ENCODE measurements at places on chromosomes 16 and 17.

DNA sequence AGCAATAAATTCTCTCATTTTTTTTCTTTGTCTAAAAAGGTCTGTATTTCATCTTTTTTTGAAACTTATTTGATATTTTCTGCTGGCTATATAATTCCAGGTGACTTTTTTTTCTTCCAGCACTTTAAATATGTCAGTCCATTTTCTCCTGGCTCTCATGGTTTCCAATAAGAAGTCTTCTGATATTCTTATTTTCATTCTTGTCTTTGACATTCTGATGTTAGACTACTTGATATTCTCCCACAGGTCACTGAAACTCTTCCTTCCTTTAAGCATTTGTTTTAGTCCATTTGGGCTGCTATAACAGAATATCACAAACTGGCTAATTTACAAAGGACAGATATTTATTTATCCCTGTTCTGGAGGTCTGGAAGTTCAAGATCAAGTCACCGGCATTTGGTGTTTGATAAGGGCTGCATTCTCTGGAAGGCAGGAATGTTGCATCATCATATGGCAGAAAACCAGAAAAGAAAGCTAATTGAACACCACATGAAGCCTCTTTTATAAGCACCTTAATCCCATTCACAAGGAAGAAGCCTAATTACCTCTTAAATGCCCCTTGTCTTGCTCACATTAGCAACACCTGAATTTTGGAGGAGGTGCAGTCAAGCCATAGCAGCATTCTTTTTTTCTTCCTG lies 242.1 kb upstream of the TNRC6C start:
- no peak for DNase-seq

- no peak for DNase-seq
These were observed 740.5 kb upstream of the EEF2KMT start for GRCh38 chr16:5838071-5838470.

DNA sequence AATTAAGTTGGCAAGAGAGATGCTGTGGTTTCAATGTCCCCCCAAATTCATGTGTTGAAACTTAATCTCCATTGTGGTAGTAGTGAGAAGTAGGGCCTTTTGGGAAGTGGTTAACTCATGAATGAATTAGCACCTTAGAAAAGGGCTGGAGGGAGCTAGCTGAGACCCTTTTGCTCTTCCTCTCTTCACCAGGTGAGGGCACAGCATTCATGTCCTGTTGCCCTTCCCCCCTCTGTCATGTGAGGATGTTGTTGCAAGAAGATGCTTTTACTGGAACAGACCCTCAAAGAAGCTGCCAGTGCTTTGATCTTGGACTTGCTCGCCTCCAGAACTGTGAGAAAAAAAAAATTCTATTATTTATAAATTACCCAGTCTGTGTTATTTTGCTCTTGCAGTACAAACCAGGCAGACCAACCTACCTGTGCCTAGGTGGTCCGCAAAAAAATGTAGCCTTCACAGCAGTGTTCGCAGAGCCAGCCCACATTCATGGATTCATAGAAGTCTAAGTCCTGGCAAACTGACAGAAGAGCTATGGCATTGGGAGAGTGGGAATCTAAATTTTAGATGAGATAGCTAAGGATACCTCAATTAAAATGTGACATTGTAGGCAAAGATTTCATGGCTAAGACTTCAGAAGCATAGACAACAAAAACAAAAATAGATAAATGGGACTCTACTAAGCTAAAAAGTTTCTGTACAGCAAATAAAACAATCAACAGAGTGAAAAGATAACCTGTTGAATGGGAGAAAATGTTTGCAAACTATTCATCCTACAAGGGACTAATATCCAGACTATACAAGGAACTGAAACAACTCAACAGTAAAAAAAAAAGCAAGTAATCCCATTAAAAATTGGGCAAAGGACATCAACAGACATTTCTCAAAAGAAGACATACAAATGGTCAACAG lies 32.0 kb upstream of the ABCA5 start:
- DNase-seq, result no peak

DNA sequence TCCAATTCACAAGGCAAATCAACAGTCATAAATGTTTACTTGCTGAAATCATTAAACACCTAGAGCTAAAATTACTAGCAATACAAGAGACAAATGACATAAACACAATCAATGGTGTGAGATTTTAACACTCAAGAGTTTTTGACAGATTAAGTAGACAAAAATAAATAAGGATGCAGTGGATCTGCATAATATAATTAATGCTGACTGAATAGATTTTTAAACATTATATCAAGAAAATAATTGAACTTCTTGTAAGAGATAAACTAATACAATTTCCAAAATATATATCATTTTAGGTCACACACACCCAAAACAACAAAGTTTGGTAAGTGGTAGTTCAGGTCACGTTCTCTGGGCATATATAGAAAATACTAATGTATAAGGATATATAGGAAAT lies 322.6 kb upstream of the XYLT1 start:
- no peak for DNase-seq

DNA sequence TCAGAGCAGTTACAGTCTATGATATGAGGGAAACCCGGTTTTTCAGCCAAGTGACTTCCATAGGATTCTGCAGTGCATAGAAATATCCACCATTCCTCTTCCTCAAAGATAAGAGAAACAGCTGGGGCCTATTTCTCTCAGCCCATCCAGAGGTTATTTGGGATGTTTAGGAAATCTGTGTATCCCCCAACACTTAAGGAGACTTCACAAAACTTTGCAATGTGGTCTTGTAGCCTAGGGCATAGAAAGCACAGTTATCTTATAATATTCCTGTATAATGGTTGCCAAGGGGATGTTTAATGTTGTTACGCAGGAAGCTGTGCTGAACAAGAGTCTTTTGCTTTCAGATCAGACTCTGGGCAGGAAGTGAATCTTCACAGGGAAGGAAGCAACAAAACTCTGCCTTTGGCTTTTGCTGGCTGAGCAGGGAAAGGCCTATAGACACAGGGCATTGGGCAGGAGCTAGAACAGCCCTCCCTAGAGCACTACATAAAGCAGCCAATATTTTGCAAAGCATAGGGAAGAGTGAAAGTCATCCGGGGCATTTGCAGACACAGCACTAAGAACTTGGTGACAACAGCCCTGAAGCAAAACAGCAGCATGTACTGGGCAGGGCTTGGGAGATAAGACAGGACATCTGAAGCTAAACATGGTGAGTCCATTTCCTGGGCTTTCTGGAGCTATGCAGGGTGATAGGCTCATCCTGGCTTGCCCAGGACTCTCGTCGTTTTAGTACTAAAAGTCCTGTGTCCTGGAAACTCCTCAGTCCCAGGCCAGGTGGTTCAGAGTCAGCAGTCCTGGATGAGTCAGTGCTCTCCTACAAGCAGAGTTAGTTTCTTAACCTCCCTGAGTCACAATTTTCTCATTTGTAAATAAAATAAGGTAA lies 18.7 kb upstream of the BEAN1 start:
- peak; percentile 12 for DNase-seq

DNA sequence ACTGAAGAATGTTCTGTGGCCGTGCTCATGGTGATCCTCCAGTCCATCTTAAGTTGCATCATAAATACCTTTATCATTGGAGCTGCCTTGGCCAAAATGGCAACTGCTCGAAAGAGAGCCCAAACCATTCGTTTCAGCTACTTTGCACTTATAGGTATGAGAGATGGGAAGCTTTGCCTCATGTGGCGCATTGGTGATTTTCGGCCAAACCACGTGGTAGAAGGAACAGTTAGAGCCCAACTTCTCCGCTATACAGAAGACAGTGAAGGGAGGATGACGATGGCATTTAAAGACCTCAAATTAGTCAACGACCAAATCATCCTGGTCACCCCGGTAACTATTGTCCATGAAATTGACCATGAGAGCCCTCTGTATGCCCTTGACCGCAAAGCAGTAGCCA lies 36.8 kb upstream of the KCNJ2 start:
- no peak for DNase-seq

DNA sequence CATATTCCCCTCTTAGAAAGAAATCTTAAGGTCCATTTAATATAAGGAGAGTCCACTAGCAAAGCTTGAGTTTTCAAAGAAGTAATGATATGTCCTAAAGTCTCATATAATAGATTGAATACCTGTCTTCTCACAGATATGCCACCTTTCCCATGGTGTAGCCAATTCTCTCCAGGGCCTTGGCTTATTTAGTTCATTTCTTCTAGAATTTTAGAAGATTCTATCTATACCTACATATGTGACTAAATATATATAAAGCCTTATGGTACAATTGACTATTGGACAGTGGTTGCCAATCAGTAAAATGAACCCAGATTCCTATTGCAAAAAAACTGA lies 370.7 kb upstream of the MAF start:
- no peak for DNase-seq

GRCh38 chr16:62213763-62214162 lies 177.5 kb upstream of the CDH8 start:
- no peak for DNase-seq

- DNase-seq, result no peak
These were observed 7.6 kb downstream of the MYO18A start for GRCh38 chr17:29172589-29172988.

DNA sequence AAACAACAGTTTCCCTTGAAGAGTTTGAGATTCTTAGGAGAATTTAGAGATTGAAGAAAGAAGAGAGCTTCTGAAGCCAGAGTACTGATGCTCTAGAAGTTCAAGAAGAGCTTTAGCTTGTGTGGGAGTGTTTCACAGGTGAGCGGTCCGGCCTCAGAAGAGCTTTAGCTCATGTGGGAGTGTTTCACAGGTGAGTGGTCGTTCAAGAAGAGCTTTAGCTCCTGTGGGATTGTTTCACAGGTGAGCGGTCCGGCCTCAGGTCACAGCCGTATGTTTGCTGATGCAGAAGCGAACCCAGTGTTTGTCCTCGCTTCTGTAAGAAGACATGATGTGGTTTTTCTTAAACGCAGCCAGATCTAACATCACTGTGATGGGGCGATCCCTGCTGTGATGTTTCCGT lies 76.4 kb downstream of the SEC14L1 start:
- no peak for DNase-seq

- no peak for DNase-seq
These were observed 68.6 kb downstream of the HAPSTR1 start for GRCh38 chr16:9159839-9160550.

GRCh38 chr16:87843678-87844105 lies 25.6 kb downstream of the SLC7A5 start:
- DNase-seq, result no peak

- DNase-seq, result no peak
These were observed 398 bp downstream of the LGALS9 start for GRCh38 chr17:27631411-27631760.

- no peak for DNase-seq
These were observed 1.5 kb upstream of the TBCD start for GRCh38 chr17:82750241-82750908.

- no peak for DNase-seq
These were observed 186.7 kb downstream of the MSI2 start for GRCh38 chr17:57442914-57443571.

DNA sequence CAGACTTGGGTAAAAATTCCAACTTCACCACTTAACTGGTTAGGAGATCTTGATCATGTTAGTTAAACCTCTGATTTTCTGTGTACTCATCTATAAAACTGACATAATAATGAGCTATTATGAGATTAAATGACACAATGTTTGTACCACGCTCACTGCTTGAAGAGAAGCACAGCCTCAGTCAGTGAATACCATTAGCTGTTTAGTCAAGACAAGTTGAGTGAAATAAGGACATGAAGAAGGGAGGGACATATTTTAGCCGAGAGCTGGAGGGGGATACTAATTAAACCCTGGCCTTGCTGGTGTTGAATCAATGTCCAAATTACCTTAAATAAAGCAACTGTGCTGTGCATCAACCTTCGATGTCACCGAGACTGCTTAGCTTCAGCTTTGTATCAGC lies 105.1 kb upstream of the TOX3 start:
- no peak for DNase-seq

GRCh38 chr16:70805787-70806186 lies 4.8 kb upstream of the VAC14 start:
- DNase-seq, result no peak

DNA sequence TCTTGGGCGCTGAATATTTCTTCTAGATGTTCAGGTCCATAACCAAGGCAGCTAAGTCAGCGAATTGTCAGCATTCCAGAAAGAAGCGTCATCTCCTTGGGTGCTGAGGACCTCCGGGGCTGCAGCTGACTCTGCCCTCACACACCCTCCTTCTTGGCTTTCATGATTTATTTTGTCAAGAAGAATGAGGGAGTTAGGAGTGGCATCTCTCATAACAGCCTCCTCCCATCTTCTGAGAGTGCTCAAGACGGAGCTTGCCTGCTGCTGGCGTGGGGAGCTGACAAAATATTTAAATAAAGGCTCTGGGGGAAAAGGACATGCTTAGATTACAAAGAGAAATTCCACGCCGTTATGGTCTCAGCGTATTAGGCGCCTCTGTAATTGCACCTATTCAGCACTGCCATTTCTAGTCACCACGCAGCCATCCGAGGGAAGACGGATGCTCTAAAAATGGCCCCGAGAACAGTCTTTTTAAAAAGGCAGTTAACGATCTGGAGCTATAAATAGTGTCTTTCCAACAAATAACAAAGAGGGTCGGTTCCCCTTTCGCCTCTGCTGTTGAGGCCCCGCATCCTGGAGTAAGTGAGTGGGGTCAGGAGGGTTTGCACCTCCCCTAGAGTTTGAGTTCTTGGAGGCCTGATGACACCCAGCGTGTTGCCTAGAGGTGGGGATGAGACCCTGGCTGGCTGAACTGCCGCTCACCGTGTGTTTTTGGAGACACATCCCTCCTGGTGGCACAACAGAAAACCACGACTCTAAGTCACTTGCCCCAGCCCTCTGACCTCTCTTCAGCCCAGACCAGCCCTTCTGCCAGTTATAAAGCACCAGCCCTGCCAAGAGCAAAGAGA lies 187.0 kb downstream of the CCDC182 start:
- no peak for DNase-seq

DNA sequence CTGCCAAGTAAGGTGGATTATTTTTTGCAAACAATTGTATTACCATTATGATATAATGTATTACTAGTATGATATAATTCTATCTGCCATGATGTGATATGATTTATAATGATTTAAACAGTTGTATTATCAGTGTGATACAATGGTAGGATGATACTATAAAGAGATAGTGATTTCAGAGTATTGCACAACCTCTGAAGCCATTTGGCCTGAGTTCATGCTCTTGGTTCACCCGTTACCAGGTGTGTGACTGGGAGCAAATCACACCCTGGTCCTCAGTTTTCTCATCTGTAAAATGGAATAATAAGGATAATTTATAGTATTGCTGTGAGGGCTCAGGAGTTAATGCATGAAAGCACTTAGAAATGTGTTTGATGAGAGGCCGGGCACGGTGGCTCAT lies 905.0 kb upstream of the RBFOX1 start:
- no peak for DNase-seq
